Heart right ventricle (tissue), 16 donors: ENCODE measurements at places on chromosomes 13 and 19. TPM values are rescaled to one million over a fixed set of nuclear protein-coding genes. Genes with fewer than 3 reads are reported as not detected.
A peak's percentile ranks its signal among the peaks of the same experiment; 100 is the strongest.

The DLL3 gene
- total RNA-seq, result not detected

The OR4F17 gene
- total RNA-seq, result not detected

The CCDC70 gene
- total RNA-seq, result not detected

The CPAMD8 gene
- total RNA-seq, result 5.0 TPM

The SLITRK6 gene
- total RNA-seq, result 0.97 TPM

GRCh38 chr13:96816261-96816660 lies 178.0 kb downstream of the OXGR1 start:
- DNase-seq, result no peak
- H3K4me1 ChIP-seq, result no peaks in the 10 kb centered on the region
- no peaks in the 10 kb centered on the region for H3K27me3 ChIP-seq
- H3K36me3 ChIP-seq, result no peaks in the 10 kb centered on the region
- no peak overlapping the region for H3K27ac ChIP-seq

DNA sequence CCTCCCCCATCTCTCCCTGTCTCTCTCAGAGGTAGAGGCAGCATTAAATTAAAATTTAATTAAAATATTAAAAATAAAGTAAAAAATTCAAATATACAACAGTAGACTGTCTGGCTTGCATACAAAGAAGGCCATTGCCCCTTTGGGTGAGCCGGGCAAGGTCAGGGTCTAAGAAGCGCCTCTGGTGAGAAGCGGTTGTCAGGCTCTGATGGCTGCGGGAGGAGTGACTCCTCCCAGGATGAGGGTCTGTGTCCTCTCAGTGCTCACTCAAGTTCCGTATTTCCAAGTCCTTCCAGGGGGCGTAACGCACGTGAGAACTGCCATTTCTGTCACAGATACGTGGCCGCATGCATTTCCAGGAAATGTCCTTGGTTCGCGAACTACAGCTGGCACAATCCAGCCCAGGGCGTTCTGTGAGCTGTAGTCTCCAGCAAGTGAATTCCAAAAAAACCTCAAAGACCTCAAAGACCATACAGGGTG lies 737 bp upstream of the ZNF181 start:
- no peaks in the 10 kb centered on the region for H3K36me3 ChIP-seq
- H3K4me1 ChIP-seq, result peaks cover 24% of the 10 kb centered on the region

DNA sequence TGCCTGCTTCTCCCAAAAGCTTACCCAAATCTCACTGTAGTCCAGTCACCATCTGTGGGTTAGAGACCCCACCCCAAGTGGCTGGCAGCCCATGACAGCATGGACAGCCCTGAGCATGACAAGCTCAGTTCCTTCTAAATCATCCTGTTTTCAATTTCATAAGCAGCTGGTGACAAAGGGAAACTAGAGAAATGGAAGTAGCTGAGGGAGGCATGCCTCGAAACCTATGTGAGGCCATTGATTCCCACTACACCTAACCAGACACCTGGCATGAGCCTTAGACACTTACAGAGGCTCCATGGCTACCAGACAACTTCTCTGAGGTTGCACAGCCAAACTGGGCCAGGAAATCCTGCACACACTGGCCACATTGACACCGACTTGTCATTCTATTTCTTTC lies 56.2 kb downstream of the ABCC4 start:
- no peaks in the 10 kb centered on the region for H3K27me3 ChIP-seq
- H3K36me3 ChIP-seq, result no peaks in the 10 kb centered on the region
- no peak overlapping the region for H3K27ac ChIP-seq
- H3K4me3 ChIP-seq, result no peak overlapping the region

DNA sequence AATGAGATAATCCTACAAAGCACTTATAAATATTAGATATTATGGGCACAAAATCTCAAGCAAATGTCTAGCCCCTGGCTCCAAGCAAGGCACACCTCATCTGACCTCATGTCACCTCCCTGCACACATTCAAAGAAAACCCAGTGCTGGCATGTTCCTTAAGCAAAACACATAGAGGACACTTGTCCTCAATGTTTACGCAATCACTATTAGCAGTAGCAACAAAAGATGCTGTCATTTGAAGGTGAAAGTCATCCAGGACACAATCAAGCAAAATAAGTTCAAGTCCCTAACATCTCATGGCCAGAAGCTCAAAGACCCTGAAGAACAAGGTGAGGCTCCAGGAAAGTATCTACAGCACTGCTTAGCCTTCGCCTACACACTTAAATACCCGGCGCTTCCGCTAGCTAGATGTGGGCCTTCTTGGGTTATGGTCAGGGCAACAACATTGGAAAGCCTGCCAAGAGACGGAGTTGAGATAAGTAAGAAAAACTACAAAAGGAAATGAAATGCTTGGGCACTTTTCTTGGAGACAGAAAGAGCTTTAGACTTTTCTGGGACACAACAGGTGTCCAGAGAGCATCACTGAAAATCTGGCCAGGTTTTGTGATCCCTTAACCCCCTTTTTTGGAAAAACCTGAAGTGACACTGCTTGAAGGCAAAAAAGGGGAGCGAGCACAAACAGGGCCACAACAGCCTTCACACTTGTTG lies 85.7 kb downstream of the FOXO1 start:
- H3K27me3 ChIP-seq, result no peaks in the 10 kb centered on the region
- H3K27ac ChIP-seq, result no peak overlapping the region
- H3K4me1 ChIP-seq, result peaks cover 81% of the 10 kb centered on the region
- no peak for DNase-seq
- H3K4me3 ChIP-seq, result no peak overlapping the region
- H3K36me3 ChIP-seq, result no peaks in the 10 kb centered on the region

DNA sequence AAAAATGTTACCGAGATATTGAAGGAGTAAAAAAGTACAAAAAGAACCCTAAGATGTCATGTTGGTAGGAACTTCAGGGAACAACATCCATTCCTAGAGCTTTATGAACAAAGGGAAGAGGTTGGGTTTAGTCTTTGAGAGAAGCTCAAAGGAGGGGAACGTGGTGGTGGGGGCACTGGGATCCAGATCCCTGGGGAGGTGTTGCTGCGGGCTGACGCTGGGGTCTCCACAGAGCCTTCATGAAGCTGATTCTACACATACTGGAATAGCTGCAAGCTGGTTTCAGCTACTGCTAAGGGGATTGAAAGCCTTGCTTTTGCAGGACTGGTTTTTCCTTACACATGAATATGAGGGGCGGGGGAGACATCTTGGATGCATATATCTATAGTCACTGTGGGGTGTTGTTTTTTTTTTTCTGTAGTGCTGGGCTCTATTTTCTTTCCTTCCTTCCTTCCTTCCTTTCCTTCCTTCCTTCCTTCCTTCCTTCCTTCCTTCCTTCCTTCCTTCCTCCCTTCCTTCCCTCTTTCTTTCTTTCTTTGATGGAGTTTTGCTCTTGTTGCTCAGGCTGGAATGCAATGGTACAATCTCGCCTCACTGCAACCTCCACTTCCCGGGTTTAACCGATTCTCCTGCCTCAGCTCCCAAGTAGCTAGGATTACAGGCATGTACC lies 6.5 kb upstream of the MZF1 start:
- no peaks in the 10 kb centered on the region for H3K27me3 ChIP-seq
- peaks cover 28% of the 10 kb centered on the region for H3K4me1 ChIP-seq
- H3K4me3 ChIP-seq, result no peak overlapping the region
- H3K36me3 ChIP-seq, result peaks cover 32% of the 10 kb centered on the region
- DNase-seq, result no peak

DNA sequence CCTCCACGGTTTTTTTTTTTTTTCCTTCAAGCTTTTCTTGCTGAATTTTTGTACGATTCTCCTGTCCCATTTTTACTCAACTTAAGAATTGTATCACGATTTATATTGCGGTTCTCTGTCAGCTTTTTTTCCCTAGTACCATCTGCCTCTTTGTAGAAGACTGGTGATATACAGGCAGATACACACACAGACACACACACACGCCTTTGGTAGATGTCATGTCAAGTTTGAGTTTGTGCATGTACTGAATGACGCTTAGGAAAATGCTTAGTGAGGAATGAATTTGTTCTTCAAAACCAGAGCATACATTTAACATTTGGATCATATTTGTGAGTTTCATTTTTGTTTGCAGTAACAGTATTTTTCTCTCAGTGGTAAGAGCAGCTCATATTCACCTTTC lies 82.0 kb upstream of the MBNL2 start:
- H3K27ac ChIP-seq, result no peak overlapping the region
- no peaks in the 10 kb centered on the region for H3K27me3 ChIP-seq
- H3K4me3 ChIP-seq, result no peak overlapping the region
- no peaks in the 10 kb centered on the region for H3K36me3 ChIP-seq
- peaks cover 9% of the 10 kb centered on the region for H3K4me1 ChIP-seq

GRCh38 chr19:53079313-53079924 lies 23.8 kb downstream of the ZNF160 start:
- peaks cover 3% of the 10 kb centered on the region for H3K4me1 ChIP-seq
- H3K27me3 ChIP-seq, result no peaks in the 10 kb centered on the region
- no peak for DNase-seq
- H3K36me3 ChIP-seq, result peaks cover 48% of the 10 kb centered on the region
- H3K4me3 ChIP-seq, result no peak overlapping the region
- H3K27ac ChIP-seq, result no peak overlapping the region

DNA sequence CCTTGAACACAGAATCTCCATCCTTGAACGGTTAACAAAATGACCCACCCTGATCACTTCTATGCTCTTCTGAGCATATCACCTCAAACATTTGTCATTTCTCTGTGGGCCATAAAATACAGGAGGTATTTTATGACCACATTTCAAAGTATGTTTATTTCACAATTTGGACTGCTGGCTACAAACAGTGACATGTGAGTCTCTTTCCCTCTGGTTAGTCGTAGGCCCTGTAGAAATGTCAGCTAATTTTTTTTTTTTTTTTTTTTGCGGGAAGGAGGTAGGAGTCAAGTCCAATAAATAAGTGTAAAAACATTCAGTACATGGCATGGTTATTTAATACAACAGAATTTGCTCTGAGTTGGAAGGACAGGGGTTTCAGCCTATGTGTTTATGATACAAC lies 70.7 kb downstream of the FOXO1 start:
- no peaks in the 10 kb centered on the region for H3K36me3 ChIP-seq
- peaks cover 7% of the 10 kb centered on the region for H3K4me1 ChIP-seq
- H3K27me3 ChIP-seq, result no peaks in the 10 kb centered on the region
- no peak for DNase-seq
- no peak overlapping the region for H3K27ac ChIP-seq

- H3K27me3 ChIP-seq, result no peaks in the 10 kb centered on the region
- no peak overlapping the region for H3K4me3 ChIP-seq
- no peak for DNase-seq
These were observed 549.2 kb upstream of the KLF12 start for GRCh38 chr13:74683411-74683810.

DNA sequence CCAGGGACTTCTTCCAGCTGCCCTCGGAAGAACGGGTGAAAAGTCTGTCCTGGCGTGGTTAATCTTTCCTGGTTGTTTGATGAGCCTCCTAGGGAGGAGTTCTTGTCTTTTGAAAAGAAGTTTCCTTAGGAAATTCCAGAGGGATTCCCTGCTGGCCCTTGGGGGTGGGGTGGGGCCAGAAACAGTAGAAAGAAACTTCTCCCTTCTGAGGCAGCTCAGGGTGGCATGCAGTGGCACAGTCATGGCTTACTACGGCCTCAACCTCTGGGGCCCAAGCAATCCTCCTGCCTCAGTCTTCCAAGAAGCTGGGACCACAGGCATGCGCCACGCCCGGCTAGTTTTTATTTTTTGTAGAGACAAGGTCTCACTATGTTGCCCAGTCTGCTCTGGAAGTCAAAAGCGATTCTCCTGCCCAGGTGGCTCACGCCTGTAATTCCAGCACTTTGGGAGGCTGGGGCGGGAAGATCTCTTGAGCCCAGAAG lies 1.5 kb downstream of the ZNF101 start:
- no peak for DNase-seq
- no peaks in the 10 kb centered on the region for H3K27me3 ChIP-seq
- H3K36me3 ChIP-seq, result peaks cover 29% of the 10 kb centered on the region

- H3K4me3 ChIP-seq, result no peak overlapping the region
- no peaks in the 10 kb centered on the region for H3K27me3 ChIP-seq
- DNase-seq, result no peak
These were observed 445.8 kb downstream of the SUCLA2 start for GRCh38 chr13:47555235-47555634.

DNA sequence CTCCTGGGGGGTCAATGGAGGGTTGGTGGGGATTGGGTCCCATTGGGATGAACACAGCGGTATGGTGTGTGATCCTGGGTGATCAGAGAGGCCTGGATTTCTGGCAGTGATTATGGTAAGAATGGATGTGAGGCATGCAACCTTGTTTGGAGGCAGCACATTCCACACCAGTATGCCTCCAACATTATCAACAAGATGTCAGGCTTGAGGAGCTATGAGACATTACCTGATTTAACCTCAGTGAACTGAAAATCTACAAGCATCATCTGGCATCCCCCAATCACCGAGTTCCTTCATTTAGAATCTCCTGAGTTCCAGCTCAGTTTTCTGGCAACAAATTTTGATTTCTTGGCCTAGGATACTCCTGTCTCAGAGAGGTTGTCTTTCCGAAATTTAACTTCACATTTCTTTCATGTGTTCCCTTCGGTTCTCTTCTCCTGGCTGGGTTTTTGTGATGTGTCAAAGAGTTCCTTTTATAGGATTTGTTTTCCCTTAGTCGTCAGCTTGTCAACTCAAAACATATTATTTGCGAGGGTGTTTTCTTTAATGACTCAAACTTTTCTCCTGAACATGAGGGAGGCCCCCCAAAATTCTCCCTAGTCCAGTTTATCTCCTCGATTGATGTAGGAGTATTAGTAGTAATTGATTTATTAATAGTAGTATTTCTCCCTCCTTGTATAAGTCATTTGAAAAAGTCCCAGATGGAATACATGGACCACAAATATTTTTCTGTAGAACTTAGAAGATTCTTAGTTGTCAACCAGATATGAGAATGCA lies 56.0 kb upstream of the FLT1 start:
- DNase-seq, result no peak
- no peak overlapping the region for H3K27ac ChIP-seq
- H3K27me3 ChIP-seq, result no peaks in the 10 kb centered on the region
- no peak overlapping the region for H3K4me3 ChIP-seq
- no peaks in the 10 kb centered on the region for H3K4me1 ChIP-seq

GRCh38 chr13:23558675-23559536 lies 11.3 kb upstream of the TNFRSF19 start:
- H3K27ac ChIP-seq, result peak overlapping the region; percentile 81
- H3K4me3 ChIP-seq, result peak overlapping the region; percentile 22
- peak; percentile 60 for DNase-seq
- no peaks in the 10 kb centered on the region for H3K36me3 ChIP-seq
- no peaks in the 10 kb centered on the region for H3K27me3 ChIP-seq

DNA sequence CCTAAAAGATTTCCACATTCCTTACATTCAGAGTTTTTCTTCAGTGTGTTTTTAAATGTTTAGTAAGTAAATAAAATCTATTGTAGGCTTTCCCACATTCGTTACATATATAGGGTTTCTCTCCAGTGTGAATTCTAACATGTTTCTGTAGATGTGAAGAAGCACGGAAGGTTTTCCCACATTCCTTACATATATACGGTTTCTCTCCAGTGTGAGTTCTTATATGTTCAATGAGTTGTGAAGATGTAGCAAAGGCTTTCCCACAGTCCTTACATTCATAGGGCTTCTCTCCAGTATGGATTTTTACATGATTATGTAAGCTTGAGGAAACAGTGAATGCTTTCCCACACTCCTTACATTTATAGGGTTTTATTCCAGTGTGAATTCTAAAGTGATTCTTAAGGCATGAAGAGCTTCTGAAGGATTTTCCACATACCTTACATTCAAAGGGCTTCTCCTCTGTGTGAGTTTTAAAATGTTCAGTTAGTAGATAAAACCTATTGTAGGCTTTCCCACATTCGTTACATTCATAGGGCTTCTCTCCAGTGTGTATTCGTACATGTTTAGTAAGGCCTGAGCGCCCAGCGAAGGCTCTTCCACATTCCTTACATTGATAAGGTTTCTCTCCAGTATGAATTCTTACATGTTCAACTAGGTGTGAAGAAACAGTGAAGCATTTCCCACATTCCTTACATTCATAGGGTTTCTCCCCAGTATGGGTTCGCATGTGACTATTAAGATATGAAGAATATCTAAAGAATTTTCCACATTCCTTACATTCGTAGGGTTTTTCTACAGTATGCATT lies 18.2 kb downstream of the ZNF121 start:
- H3K27ac ChIP-seq, result no peak overlapping the region
- peaks cover 29% of the 10 kb centered on the region for H3K36me3 ChIP-seq
- no peak overlapping the region for H3K4me3 ChIP-seq
- H3K27me3 ChIP-seq, result no peaks in the 10 kb centered on the region
- no peaks in the 10 kb centered on the region for H3K4me1 ChIP-seq
